Activated naive CD4-positive, alpha-beta T cell treated with anti-CD3 and anti-CD28 coated beads, Interleukin-2, amount 50 U/mL, for 72 hours (primary cell): ENCODE measurements at places on chromosomes 2 and 18. TPM values are rescaled to one million over a fixed set of nuclear protein-coding genes. Genes with fewer than 3 reads are reported as not detected.

DNA sequence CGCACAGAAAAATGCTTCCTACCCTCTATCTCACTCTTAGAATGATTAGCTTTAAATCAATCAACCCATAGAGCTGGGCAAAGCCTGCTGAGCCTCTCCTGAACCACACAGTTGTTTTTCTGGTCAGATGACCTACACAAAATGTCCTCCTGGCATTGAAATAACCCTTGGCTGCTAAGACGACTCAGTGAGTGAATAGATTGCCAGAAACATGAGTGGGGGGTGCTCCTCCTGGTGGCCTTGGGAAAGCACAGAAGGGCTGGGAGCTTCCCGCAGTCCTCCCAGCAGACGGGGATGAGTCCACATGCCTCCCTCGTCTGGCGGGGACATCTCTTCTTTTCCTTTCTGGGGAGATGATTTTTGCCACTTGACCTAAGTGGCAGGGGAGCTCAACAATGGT lies 14.9 kb downstream of the MAL start:
- no peak for DNase-seq

The COLEC12 gene
- not detected for total RNA-seq

GRCh38 chr2:133486771-133487191 lies 81.5 kb downstream of the NCKAP5 start:
- DNase-seq: no peak

GRCh38 chr2:66460031-66460430 lies 25.1 kb downstream of the MEIS1 start:
- no peak for DNase-seq

- no peak for DNase-seq
Observed at GRCh38 chr2:237065071-237065377, 20.7 kb upstream of the COPS8 start.

DNA sequence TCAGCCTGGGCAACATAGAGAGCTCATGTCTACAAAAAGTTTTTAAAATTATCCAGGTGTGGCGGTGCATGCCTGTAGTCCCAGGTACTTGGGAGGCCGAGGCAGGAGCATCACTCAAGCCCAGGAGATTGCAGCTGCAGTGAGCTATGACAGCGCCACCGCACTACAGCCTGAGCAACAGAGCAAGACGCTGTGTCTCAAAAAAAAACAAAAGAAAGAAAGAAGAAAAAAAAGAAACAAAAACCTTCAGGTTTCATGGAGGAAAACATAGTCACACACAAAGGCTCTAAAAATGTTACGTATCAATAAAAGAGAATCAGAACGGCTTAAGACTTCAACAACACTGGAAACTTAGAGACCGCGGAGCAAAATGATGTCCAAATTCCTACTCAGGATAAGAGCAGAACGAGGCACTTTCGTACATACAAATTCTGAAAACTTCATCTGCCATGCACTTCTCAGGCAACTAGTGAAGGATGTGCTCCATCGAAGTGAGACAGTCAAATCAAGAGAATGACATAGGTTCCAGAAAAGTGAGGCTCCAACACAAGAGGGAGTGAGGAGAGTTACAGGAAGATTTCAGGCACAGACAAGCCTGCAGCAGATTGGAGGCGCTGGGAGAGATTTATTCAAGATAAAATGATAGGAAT lies 4.4 kb downstream of the HDLBP start:
- DNase-seq: no peak

GRCh38 chr2:6342273-6342920 lies 523.3 kb downstream of the CMPK2 start:
- DNase-seq: no peak
